ENCODE measurements at places on chromosomes 5 and 9.

DNA sequence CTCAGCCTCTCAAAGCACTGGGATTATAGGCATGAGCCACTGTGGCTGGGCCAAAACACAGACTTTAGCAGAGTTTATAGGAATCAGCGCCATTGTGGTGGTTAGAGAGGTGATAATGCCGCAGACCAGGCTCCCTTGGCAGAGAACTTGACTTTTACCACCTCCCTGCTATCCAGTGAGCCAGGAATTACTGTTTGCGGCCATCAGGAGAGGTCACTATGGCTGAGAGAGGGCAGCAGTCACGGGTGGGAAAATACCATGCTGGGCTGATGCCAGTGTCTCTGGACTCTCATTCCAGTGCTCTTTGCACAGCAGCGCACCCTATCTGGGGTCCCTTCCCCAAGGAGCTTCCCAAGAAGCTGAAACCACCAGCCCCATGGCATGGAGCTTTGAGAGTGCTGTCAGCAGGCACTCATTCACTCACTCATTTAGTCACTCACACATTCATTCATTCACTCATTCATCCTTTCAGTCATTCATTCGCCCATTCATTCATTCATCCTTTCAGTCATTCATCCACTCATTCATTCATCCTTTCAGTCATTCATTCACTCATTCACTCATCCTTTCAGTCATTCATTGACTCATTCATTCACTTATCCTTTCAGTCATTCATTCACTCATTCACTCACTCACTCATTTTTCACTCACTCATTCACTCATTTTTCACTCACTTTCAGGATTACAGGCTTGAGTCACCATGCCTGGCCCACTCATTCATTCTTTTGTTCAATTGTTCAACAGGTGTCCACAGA is 27.3 kb upstream of the RNU6ATAC start:
- DNase-seq = no peak

GRCh38 chr5:132663771-132664695 is 6.1 kb downstream of the IL13 start:
- DNase-seq = no peak

GRCh38 chr5:13955896-13956295 is 11.4 kb upstream of the DNAH5 start:
- DNase-seq = no peak

GRCh38 chr5:98698359-98698758 is 75.1 kb upstream of the RGMB start:
- no peak for DNase-seq

DNA sequence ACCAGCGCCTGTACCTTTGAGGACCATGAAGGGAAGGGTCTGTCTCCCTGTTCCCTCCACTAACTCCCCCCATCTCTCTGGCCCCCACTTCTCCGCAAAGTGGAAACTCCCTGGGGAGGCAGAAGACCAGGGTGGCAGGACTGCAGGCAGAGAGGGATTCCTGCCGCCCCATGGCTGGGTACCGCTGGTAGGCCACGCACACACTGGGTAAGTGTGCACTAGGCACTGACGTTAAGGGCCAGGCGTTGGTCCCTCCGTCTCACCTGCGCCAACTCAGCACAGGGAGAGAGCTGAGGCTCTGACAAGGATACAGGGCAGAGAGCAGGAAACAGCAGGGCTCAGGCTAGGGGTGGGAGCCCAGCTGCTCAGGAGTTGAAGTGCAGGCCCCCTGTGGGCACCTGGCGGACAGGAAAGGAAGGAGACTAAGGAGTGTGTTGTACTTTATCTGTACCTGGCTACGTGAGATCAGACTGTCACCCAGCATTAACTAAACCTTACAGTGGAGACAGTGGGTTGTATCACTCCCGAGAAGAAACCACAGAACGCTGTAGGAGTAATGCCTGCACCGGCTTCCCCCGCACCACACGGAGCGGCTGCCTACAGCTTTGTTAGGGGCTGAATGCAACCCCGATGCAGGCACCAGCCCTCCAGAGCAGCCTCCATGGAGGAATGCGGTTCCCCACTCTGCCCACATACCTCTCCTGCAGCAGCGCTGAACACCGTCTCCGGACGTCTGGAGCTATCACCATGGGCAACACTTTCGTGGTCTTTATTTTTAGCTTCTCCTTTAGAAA is 34.2 kb upstream of the CLPTM1L start:
- DNase-seq = no peak

DNA sequence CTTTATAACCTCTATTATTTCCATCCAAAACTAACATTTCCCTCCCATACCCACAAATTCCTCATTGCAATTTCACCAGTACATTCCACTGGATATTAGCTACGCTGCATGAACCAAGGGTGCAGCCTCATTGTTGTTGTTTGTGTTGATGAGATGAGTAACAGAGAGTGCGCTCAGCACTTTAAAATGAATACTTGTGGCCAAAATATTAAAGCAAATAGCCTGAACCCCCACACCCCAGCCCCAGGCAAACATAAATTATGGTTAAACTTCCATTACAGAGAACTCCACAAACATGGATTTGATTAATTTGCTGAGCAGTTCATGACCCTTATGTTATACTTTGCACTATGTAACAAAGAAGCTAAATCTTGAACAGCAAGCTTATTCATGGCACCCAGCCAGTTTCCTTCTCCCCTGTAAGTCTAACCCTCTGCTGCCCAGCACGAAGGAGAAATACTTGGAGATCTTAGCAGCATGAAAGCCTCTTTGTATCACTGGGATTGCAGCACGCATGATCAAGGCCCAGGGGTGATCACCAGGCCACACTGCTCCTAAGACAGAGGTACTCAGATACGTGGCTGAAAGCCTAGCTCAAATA is 205.0 kb downstream of the DOCK8 start:
- no peak for DNase-seq

- no peak for DNase-seq
Measured at GRCh38 chr9:515665-516064, 301.0 kb downstream of the DOCK8 start.

- no peak for DNase-seq
Measured at GRCh38 chr9:36543916-36544315, 28.8 kb upstream of the MELK start.

- no peak for DNase-seq
Measured at GRCh38 chr5:181234455-181235306, 9.0 kb downstream of the RACK1 start.

GRCh38 chr5:88226881-88227450 is 41.7 kb downstream of the TMEM161B start:
- DNase-seq = no peak

GRCh38 chr5:117800261-117800660 is 1188.1 kb downstream of the DTWD2 start:
- DNase-seq = no peak

DNA sequence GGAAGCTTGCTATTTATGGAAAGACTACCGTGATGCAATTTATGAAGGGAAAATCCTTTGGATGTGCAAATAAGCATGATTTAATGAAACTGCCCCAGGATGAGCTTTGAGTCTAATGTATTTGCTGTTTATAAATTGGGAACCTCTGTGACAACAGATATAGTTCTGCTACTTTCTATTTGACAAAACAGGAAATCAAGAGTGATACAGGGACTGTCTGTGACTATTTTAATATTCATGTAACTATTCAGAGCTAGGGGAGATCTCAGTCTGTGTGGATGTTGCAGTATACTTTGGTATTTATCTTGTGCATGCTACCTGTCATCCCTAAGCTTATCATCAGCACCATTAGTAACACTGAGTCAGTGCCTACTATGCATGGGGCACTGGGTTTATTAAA is 132.1 kb downstream of the PDZD2 start:
- no peak for DNase-seq

GRCh38 chr5:29367176-29367833 is 1826.2 kb upstream of the CDH6 start:
- no peak for DNase-seq

GRCh38 chr5:135266303-135266635 is 132.8 kb downstream of the MACROH2A1 start:
- DNase-seq = no peak

GRCh38 chr9:112119225-112120029 is 55.7 kb downstream of the SUSD1 start:
- no peak for DNase-seq

- no peak for DNase-seq
Measured at GRCh38 chr9:68496356-68496755, 44.3 kb downstream of the TMEM252 start.

DNA sequence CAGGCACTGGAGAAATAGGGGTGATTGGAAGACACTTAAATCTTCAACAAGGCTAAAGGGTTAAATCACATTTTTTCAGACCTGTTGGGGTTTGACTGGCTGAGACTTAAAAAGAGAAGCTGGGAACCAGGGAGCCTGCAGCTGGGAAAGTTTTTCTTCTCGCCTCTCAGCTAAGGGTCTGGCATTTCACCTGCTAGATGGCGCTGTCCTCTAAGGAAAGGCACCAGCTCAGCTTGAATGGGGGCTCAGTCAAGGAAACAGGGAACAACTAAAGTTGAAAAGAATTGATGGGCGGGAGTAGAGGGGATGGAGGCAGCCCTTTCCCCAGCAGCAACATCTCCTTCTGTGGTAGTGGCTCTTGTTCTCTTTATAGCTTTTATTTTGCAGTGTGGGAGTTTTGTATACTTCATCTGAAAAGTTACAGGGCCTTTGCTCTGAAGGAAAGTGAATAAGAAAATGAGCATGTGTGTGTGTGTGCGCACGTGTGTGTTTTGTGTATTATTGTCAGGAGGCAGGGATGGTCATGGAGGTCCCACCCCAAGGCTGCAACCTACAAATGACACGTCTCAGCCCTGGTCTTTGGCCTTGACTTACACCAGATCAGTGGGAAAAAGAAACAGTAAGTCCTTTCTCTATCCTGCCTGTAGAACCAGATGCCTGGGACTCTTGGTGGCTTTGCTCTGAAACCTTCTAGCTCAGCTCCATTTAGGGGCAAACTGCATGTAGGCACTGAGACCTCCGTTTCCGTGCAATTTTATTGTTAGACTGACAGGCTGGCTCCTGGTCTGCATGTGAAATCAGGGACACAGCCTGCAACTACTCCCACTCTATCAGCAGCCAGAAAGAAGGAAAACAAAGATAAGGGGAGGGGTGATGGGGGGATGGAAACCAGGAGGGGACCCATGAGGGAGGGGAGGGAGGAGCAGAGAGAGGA is 316.2 kb upstream of the CLINT1 start:
- peak; percentile 53 for DNase-seq

GRCh38 chr5:111667128-111667736 is 89.8 kb downstream of the NREP start:
- DNase-seq = no peak

DNA sequence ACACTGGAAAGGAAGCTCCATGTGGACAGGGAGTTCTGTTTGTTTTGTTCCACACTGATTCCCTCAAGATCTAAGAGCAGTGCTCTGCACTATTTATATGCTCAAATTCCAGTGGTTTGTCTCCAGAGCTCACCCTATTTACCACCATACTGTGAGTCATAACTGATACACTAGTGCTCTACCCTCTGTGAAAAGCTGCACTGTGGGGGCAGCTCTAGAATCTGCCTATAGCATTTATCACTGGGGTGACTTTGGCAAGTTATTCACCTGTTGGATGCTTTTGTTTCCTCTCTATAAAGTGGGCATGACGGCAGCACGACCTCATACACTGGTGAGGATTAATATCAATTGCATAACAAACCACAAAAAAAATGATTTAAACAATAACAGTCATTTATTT is 307.8 kb downstream of the NR2F1-AS1 start:
- DNase-seq = no peak

DNA sequence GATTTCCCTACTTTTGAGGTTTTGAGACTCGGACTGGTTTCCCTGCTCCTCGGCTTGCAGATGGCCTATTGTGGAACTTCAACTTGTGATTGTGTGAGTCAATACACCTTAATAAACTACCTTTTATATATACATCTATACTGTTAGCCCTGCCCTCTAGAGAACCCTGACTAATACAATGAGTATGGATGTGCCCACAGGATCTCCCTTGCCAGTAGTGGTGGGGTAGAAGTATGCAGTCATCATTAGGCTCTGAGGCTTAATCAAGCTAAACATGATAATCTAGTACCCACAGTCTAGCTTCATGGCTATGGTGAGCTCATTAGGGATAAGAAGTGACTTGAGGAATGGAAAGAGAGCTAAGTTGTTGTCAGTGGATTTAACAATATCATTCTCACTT is 412.8 kb upstream of the PTGER4 start:
- no peak for DNase-seq

GRCh38 chr9:102911185-102911584 is 83.9 kb upstream of the CYLC2 start:
- DNase-seq = no peak

DNA sequence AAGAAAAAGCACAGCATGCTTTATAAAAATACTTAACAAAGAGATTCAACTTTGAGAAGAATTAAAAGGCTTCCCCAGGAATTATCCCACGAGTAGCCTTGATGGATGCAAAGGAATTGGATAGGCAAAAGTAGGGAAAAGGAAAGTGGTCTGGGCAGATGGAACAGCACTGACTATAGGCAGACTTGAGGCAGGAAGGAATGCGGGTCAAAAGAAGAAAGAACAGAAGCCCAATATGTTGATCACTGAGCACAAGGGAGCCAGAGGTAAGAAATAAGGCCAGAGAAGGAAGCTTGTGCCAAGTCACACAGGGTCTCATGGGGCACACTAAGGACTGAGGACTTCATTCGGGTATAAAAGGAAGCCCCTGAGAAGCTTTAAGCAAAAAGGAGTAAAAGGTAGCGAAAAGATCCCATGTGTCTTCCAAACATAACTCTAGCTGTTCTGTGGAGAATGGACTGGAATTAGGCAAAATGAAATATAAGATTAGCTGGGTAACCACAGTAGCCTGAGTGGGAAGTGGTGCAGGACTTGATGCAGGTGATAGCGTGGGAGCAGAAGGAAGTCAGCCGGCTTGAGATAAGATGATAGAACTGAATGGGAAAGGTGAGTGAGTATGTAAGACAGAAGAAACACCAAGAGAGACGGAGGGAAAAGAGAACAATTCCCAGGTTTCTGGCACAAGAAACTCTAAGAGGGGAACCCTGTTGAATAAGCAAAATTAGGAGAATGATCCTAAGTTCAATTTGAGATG is 106.6 kb downstream of the DENND1A start:
- DNase-seq = no peak

DNA sequence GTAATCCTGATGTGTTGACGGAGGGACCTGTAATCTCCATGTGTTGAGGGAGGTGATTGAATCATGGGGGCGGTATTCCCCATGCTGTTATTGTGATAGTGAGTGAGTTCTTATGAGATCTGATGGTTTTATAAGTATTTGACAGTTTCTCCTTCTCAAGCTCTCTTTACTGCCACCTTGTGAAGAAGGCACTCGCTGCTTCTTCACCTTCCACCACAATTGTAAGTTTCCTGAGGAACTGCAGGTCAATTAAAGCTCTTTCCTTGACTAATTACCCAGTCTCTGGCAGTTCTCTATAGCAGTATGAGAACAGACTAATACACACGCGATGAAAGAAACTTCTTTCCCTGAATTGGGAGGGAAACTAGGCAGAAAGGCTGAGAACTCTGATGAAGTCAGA is 141.1 kb upstream of the RAD23B start:
- DNase-seq = no peak

DNA sequence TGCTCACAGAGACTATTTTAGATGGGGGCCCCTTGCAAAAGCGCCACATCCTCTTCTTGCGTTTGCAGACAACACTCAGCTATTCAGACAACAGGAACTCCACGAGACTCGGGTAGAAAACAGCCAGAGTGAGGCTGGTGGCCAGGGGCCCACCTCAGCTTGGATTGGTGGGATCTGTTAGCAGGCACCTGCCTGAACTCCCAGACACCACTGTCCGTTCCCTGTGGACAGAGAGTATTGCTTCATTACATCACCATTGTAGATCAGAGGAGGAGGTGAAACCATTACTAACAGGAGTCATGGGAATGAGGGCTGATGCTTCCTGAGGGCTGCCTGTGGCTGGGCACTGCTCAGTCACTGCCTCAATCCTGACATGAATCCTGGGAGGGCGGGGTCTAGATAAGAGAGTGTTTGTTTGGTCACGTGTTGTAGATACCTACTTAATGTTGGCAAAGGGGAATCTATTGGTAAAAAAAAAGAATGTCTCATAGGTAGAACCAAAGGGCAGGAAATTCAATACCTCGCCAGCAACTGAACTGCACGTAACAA is 4.4 kb upstream of the RAPGEF1 start:
- DNase-seq = no peak

Measured in stimulated activated CD4-positive, alpha-beta T cell treated with anti-CD3 and anti-CD28 coated beads, Interleukin-4, amount 100 ng/mL, for 1 hour (primary cell).